ENCODE measurements at places on chromosomes 3 and 15.

DNA sequence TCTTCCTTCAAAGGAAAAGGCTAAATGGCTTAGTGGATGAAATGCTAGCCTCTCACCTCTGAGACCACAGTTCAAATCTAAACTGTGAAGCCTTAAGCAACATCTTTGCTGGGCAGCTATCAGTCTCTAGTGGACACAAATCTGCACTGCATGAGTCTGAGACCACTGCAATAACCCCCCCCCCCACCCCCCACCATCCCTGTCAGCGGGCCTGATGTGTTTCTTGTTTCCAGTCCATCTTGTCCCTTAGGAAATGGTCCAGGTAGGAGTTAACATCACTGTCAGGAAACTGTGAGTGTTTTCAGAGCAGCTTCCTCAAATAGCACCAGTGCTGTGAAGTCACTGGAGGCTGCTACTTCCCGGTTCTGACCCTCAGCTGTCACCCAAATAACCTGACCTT, 140.6 kb upstream of the TMCO5A start:
- DNase-seq: no peak
- no peaks in the 10 kb centered on the region for H3K36me3 ChIP-seq
- no peak overlapping the region for H3K27ac ChIP-seq

GRCh38 chr15:85689729-85690128, 105.0 kb downstream of the KLHL25 start:
- peak overlapping the region; percentile 98 for H3K27ac ChIP-seq
- H3K4me1 ChIP-seq: peaks cover 31% of the 10 kb centered on the region
- peak overlapping the region; percentile 68 for H3K4me3 ChIP-seq
- peak; percentile 72 for DNase-seq
- peaks cover 23% of the 10 kb centered on the region for H3K36me3 ChIP-seq
- no peaks in the 10 kb centered on the region for H3K27me3 ChIP-seq

- DNase-seq: no peak
- no peak overlapping the region for H3K4me3 ChIP-seq
- no peaks in the 10 kb centered on the region for H3K4me1 ChIP-seq
- H3K27me3 ChIP-seq: no peaks in the 10 kb centered on the region
- no peak overlapping the region for H3K27ac ChIP-seq
- H3K36me3 ChIP-seq: no peaks in the 10 kb centered on the region
Measured at GRCh38 chr15:98786717-98787116, 138.4 kb downstream of the IGF1R start.

- H3K4me1 ChIP-seq: no peaks in the 10 kb centered on the region
- H3K27ac ChIP-seq: no peak overlapping the region
- no peak for DNase-seq
- H3K36me3 ChIP-seq: no peaks in the 10 kb centered on the region
- no peak overlapping the region for H3K4me3 ChIP-seq
Measured at GRCh38 chr15:94240480-94240879, 9.1 kb downstream of the MCTP2 start.

GRCh38 chr15:99387421-99388168, 136.3 kb downstream of the LRRC28 start:
- H3K27ac ChIP-seq: no peak overlapping the region
- H3K4me1 ChIP-seq: peaks cover 19% of the 10 kb centered on the region
- no peak for DNase-seq
- H3K36me3 ChIP-seq: peaks cover 4% of the 10 kb centered on the region
- no peaks in the 10 kb centered on the region for H3K27me3 ChIP-seq
- no peak overlapping the region for H3K4me3 ChIP-seq
